ENCODE measurements at places on chromosomes 5 and 9. TPM values are rescaled to one million over a fixed set of nuclear protein-coding genes. Genes with fewer than 3 reads are reported as not detected.

TAF1L gene
- polyA plus RNA-seq = not detected

STC2 gene
- 93.9 TPM for polyA plus RNA-seq

GRCh38 chr5:133848341-133848811 is 120.0 kb downstream of the C5orf15 start:
- no peak for DNase-seq
- H3K36me3 ChIP-seq = no peaks in the 10 kb centered on the region

ADGRD2 gene
- polyA plus RNA-seq = not detected

DNA sequence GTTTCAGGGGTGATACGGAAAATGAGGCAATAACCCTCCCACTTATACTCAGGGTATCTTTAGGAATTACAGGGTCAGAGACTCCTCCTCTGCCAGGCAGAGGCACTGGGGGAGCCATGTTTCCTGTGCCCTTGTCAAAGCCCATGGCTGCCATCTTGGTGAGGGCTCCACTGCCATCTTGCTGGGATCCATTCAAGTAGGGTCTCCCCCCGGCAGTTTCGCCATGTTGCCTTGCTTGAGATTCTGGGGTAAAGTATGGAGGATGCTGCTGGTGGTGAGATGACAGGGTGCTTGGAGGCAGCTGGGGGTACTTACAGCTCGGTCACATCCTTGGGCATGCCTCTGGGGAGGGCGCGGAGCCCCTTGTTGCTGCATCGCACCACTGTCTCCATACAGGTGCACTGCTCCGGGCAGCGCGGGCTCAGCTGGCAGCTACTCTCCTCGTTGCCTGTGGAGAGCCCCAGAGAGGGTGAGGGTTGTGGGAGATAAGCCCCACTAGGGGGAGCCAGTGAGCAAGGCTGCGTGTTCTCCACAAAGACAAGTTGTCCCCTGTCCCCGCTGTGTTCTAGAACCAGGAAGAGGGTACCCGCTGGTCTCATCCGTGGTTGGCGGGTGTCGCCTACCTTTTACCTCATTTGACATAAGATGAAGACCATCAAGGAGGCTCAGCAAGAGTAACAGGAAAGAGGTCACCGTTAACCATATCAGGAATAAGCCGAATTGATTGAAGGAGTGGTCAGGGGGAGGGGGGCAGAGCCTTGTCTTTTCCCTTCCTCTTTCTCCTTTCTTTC is 169.0 kb upstream of the PANK3 start:
- H3K27me3 ChIP-seq = no peaks in the 10 kb centered on the region
- H3K4me1 ChIP-seq = no peaks in the 10 kb centered on the region
- no peak overlapping the region for H3K4me3 ChIP-seq
- no peaks in the 10 kb centered on the region for H3K36me3 ChIP-seq

DNA sequence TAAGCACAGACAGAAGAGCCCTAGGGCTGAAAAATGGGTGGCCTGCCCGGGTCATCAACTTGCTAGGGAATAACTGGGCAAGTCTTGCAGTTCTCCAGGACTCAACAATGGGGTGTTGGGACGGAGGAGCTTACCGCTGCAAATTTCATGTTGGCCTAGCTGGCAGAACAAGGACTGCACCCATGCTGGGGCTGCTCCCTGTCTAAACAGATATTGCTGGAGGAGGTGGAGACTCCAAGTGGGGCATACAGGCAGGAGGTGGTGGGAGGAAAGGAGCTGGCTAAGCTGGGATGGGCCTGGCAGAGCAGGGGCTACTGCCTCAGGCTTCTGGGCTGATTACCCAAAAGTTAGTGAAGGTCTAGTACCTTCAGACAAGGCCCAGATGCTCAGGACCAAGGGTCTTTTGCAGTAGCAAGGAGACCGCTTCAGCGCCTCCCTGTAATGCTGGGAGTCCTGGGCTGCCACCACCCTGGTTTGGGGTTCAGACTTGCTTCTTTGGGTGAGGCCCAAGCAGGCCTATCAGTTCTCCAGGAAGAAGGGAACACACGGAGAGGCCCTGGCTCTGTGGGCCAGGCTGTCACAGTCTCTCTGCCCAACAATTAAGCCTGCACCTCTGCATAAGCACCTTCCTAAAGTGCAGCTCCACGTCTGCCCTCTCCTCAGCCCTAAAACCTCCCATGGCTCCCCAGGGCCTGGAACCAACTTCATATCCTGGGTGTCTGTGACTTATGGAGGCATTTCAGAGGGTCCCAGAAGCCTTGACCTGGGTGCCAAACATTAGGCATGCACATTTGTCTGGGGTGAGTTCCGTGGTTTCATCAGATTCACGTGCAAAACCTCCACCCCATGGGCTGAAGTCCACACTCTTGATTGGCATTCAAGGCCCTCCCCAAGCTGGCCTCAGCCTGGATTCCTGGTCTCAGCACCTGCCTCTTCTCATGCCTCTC is 24.2 kb upstream of the KIF12 start:
- no peak overlapping the region for H3K27ac ChIP-seq
- no peaks in the 10 kb centered on the region for H3K36me3 ChIP-seq
- no peak overlapping the region for H3K4me3 ChIP-seq

- peak; percentile 76 for DNase-seq
- H3K27me3 ChIP-seq = no peaks in the 10 kb centered on the region
- peaks cover 33% of the 10 kb centered on the region for H3K4me1 ChIP-seq
- no peak overlapping the region for H3K4me3 ChIP-seq
- H3K36me3 ChIP-seq = no peaks in the 10 kb centered on the region
- peak overlapping the region; percentile 44 for H3K27ac ChIP-seq
Measured at GRCh38 chr5:132771503-132771998, 5.5 kb downstream of the SEPTIN8 start.

GRCh38 chr5:159051421-159052282 is 48.1 kb downstream of the EBF1 start:
- DNase-seq = no peak
- peaks cover 21% of the 10 kb centered on the region for H3K4me1 ChIP-seq
- no peaks in the 10 kb centered on the region for H3K36me3 ChIP-seq
- no peak overlapping the region for H3K4me3 ChIP-seq

KCNN2 gene
- 0.08 TPM for polyA plus RNA-seq

- no peak overlapping the region for H3K4me3 ChIP-seq
- H3K4me1 ChIP-seq = no peaks in the 10 kb centered on the region
- no peaks in the 10 kb centered on the region for H3K36me3 ChIP-seq
- no peak for DNase-seq
- H3K27me3 ChIP-seq = peaks cover 3% of the 10 kb centered on the region
Measured at GRCh38 chr9:132957805-132958204, 13.4 kb upstream of the TSC1 start.

DNA sequence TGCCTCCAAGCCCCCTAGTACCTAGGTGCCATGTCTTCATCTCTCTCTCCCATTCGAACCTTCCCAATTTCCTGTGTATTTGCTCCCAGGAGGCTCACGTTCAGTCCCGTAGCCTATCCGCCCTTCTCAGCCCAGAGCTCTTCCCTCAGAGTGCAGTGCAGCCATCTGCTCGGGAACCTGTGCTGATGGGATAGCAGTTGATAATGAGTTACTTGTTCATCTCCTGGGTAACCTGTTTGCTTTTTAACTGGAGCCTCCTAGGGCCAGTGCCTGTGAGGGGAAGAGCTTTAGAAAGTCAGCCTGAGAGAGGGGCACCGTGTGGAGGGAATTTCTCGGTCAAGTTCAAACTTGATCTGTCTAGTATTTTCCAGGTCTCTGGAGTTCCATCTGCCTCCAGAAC is 229.8 kb upstream of the IL12B start:
- DNase-seq = no peak
- H3K27ac ChIP-seq = no peak overlapping the region
- peaks cover 3% of the 10 kb centered on the region for H3K27me3 ChIP-seq
- H3K4me1 ChIP-seq = no peaks in the 10 kb centered on the region
- no peak overlapping the region for H3K4me3 ChIP-seq

- H3K27ac ChIP-seq = no peak overlapping the region
- no peaks in the 10 kb centered on the region for H3K27me3 ChIP-seq
- H3K4me1 ChIP-seq = no peaks in the 10 kb centered on the region
- no peak for DNase-seq
- H3K4me3 ChIP-seq = no peak overlapping the region
- no peaks in the 10 kb centered on the region for H3K36me3 ChIP-seq
Measured at GRCh38 chr9:101097210-101097609, 68.7 kb downstream of the PLPPR1 start.

GRCh38 chr9:121365564-121365963 is 4.5 kb downstream of the STOM start:
- H3K4me3 ChIP-seq = no peak overlapping the region
- peaks cover 17% of the 10 kb centered on the region for H3K4me1 ChIP-seq
- no peaks in the 10 kb centered on the region for H3K27me3 ChIP-seq
- H3K27ac ChIP-seq = no peak overlapping the region
- no peaks in the 10 kb centered on the region for H3K36me3 ChIP-seq

GRCh38 chr5:40233268-40233667 is 446.4 kb upstream of the PTGER4 start:
- H3K27me3 ChIP-seq = no peaks in the 10 kb centered on the region
- H3K4me1 ChIP-seq = peaks cover 4% of the 10 kb centered on the region
- DNase-seq = peak; percentile 78
- H3K36me3 ChIP-seq = no peaks in the 10 kb centered on the region

CARTPT gene
- not detected for polyA plus RNA-seq

GRCh38 chr9:91001146-91001611 is 199.6 kb downstream of the SYK start:
- H3K27me3 ChIP-seq = no peaks in the 10 kb centered on the region
- H3K36me3 ChIP-seq = no peaks in the 10 kb centered on the region
- no peaks in the 10 kb centered on the region for H3K4me1 ChIP-seq
- peak; percentile 61 for DNase-seq
- no peak overlapping the region for H3K27ac ChIP-seq
- H3K4me3 ChIP-seq = no peak overlapping the region

GTF3C5 gene
- polyA plus RNA-seq = 44.1 TPM

DNA sequence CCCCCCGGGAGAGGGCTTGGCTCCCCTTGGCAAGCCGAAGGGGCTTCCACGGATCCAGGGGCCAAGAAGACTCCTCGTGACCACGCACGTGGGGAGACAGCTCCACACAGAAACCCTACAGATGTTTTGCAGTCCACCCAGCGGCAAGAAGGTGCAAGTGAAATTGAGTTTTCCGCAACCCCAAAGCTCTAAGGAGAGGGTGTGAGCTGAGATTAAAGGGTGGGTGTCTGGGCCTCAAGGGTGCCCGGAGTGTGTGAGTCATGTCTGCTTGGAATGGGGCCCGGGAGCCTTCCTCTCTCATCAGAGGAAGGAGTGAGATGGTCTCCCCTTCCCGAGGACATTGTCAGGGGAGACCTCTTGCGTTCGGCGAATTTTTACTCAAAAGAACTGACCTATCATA is 79.1 kb downstream of the OLFM1 start:
- H3K27me3 ChIP-seq = no peaks in the 10 kb centered on the region
- H3K36me3 ChIP-seq = no peaks in the 10 kb centered on the region
- H3K4me1 ChIP-seq = no peaks in the 10 kb centered on the region
- no peak for DNase-seq

DNA sequence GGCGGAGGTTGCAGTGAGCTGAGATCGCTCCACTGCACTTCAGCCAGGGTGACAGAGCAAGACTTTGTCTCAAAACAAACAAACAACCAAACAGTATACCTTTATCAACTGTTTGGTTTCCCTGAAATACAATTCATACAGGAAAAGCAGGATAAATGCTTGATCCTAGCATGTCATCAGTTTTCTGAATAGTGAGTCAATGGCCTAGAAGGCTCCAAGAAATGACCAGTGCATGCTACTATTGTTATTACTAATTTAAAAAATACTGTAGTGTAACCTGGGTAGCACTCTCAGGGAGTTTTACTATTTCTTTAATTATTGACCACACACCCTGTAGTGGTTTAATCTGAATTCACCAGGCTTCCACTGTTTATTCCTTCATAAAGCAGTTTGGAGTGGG is 101.0 kb upstream of the PTPN3 start:
- H3K36me3 ChIP-seq = no peaks in the 10 kb centered on the region
- no peak for DNase-seq
- no peaks in the 10 kb centered on the region for H3K4me1 ChIP-seq
- H3K27me3 ChIP-seq = no peaks in the 10 kb centered on the region

VCAN gene
- polyA plus RNA-seq = 51.9 TPM

MSX2 gene
- 4.5 TPM for polyA plus RNA-seq

All from fibroblast of lung (primary cell).